ENCODE measurements at places on chromosomes 2 and 18. TPM values are rescaled to one million over a fixed set of nuclear protein-coding genes. Genes with fewer than 3 reads are reported as not detected.

CWC22 gene
- total RNA-seq, result 13.4 TPM

RPRD1A gene
- total RNA-seq, result 39.8 TPM

DNA sequence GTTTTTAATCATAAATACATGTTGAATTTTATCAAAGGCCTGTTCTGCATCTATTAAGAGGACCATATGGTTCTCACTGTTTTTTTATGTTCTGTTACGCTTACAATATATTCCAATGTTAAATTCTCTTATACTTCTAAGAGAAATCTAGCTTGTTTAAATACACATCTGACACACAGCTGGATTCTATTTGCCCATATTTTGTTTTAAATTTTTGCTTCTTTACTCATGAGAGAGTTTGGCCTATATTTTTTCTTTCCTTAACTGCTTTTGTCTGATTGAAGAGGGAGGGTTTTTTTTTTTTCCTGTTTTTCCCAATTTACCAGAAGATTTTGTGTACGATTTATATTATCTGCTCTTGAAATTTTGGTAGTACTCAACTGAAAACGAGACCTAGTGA, 34.9 kb downstream of the RNF144A start:
- H3K27me3 ChIP-seq, result no peaks in the 10 kb centered on the region
- no peak overlapping the region for H3K4me3 ChIP-seq
- no peak for DNase-seq

DNA sequence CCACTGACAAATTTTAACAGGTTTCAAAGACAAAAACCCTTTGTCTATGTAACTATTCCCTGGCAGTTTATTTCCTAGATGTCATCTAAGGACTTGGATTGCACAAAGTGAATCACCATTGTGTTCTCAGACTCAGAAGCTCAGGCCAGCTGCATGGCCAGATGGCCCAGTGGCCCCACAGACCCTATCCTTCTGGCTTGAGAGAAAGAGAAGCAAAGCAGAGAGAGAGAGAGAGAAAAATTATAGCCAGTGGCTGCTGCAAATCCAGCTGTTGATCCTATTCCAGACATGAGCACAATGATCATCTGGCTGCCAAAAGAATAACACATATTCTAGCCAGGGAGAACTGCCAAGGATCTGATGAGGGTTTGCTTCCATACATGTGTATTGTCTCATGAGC, 25.8 kb downstream of the CTLA4 start:
- no peak overlapping the region for H3K27ac ChIP-seq
- DNase-seq, result no peak

DNA sequence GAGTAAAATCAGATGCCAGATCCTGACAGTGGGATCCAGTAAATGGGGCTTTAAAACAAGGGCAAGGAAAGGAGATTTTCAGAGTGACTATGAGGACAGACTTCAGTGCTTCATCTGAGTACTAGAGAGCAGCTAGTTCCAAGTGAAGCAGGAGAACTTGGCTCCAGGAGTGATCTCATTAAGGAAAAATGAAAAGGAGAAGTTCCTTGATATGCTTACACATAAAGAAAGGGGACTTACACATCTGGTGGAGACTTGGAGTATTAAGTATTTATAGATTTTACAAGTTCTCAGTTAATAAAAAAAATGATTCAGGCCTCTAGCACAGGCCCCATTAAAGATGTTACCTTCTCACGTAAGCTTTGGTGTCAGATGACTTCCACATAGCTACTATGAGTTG, 105.8 kb downstream of the ICOS start:
- no peak for DNase-seq
- H3K4me3 ChIP-seq, result no peak overlapping the region
- H3K27me3 ChIP-seq, result no peaks in the 10 kb centered on the region
- no peaks in the 10 kb centered on the region for H3K36me3 ChIP-seq
- no peak overlapping the region for H3K27ac ChIP-seq

DNA sequence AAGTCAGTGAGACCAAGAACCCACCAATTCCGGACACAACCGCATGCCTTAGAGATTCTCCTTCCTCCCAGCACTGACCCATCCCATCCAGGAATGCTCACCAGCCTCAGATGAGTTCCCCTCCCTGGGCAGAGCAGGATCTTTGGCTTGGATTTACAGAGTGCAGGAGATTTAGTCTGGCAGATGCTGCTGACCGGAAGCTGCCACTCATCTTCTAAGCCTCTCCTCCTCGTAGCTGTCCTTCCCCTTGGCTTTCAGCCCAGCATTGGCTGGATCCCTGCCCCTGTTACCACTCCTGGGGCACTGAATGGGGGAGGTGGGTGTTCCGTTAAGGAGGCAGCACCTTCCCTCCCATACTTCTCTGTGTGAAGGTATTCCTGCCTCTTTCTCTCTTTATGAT, 53.2 kb downstream of the VWA3B start:
- no peaks in the 10 kb centered on the region for H3K27me3 ChIP-seq
- H3K36me3 ChIP-seq, result no peaks in the 10 kb centered on the region
- H3K27ac ChIP-seq, result no peak overlapping the region
- no peaks in the 10 kb centered on the region for H3K4me1 ChIP-seq
- H3K4me3 ChIP-seq, result no peak overlapping the region

LOXL3 gene
- total RNA-seq, result 2.9 TPM
